ENCODE measurements at places on chromosomes 12 and 14.

DNA sequence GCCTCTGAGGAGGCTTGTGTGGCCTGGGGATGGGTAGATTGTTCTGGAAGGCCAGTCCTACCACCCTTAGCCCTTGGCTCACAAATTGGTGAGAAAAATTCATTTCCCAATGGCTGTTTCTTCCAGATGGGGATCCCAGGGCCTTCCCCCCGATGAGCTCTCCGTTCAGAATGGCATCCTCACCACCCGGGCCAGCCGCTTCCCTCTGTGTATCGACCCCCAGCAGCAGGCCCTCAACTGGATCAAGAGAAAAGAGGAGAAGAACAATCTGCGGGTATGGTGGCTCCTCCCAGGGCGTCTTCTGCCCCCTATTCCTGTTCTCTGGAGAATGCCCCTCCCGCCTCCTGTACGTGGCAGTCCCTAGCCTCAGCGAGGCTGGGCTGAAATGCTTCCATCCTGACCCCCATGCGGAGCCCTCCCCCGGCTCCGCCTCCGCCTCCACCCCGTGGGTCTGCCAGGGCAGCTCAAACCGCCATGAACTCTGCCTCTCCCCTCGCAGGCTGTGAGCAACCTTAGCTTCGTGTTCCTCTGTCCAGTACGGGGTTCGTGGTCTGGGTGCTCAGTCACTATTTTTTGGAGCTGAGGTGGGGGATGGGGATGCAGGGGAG lies 57.8 kb downstream of the CCDC92 start:
- no peak for DNase-seq

DNA sequence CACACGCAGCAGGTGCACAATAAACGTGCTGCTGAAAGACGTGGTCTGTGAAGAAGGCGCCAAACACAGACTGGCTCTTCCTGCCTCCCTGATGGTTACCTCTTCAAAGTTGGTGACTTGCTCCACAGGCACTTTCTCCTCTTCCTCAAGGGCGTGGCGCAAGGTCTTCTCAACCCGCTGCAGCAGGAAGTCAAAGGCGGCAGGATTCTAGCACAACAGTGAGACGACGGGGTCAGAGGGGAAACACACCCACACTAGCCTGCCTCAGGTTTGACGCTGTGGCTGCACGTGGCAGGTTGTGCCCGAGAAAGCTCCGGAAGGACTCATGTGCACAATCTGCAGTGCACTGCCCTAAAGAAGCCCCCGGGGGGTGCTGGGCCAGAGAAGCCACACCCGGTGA lies 15.0 kb downstream of the POLE start:
- DNase-seq = no peak

DNA sequence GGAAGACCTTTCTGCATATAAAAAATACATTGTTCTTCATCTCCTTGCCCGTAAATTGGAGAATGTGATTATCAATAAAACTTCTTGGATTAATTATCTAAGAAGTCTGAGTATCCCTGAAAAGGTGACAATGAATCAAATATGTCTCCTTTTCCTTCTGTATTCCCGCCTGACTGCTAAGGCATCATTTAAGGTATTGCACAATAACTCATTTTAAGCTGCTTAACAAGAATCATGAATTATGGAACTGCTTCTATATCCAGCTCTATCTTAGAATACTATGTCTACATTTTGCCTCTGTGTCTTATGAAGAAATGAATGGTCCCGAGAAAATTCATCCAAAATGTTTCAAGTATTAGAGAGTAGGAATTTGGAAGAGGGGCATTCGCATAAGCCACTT lies 294.4 kb downstream of the SOX5 start:
- DNase-seq = no peak

DNA sequence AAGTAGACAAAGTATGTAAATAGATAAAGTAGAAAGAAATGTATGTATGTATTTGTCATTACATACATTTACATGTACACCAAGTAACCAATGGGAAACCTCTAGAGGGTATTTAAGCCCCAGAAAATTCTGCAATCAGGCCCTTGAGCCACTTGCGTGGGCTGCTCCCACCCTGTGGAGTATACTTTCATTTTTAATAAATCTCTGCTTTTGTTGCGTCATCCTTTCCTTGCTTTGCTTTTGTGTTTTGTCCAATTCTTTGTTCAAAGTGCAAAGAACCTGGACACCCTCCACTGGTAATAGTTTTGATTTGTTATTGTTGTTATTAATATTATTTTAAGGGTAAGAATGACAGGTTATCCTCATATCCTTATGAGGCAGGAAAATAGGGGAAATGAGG lies 21.8 kb downstream of the CAPS2 start:
- DNase-seq = no peak

DNA sequence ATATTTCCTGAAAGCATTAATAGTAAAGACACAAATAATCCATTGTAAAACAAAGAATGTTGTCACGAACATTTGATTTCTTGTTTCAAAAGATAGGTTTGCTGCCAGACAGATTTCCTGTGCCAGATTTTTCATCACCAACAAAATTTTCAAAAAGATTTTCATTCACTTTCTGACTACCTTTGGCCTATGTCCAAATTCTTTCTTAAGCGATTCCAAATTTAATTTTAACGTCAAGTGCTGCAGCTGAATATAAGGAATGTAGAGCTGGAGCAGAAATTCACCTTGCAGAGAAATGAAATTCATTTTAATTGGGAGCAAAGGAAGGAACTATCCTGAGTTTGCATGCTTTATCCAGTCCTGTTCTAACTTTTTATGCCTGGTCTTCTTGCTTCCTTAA lies 277.4 kb downstream of the CCER1 start:
- DNase-seq = no peak

DNA sequence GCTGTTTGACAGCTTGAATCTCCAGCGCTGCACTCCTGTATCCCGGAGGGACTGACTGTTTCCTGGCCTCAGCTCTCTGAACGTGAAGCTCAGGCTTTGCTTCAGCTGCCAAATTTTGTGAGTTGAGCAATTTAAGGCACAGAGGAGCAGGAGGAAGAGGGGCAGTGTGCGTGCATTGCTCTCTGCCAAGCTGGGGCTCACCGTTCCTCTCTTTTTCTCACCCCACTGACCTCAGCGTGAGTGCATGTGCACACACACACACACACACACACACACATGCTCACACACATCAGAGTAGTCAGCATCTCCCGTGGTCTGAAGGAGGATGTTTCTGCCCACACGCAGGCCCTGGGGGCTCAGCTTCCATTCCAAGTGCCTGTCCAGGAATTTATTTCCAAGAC lies 27.8 kb upstream of the BDKRB2 start:
- no peak for DNase-seq

DNA sequence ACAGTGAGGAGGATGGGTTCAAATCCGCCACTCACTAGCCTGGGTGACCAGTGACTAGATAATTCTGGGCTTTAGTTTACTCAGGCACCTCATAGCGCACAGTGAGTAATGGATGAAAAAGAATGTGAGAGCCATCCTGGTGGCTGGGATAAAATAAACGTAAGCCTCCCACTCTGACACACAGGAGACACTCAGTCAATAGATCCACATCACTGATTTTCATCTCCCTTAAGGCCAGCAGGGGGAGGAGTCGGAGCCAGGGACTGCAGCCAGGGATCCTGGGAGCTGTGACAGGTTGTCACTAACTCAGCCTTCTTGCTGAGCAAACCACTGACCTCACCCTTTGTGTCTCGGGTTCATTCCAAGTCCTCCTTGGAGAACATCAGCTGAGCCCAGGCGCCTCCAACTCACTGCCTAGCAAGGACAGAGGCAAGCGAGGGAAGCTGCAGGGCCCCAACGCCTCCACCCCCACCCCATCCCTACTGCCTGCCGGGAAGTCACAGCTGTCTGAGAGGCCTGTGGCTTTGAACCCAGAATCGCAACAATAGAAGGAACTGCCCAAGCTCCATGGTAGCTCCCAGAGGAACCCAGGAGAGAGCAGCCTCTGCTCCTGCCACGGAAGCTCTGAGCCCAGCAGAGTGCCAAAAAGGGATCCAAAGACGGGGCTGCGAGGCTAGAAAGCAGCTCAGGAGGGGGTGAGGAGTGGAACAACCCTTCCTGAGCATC lies 30.7 kb downstream of the PXN start:
- DNase-seq = no peak

DNA sequence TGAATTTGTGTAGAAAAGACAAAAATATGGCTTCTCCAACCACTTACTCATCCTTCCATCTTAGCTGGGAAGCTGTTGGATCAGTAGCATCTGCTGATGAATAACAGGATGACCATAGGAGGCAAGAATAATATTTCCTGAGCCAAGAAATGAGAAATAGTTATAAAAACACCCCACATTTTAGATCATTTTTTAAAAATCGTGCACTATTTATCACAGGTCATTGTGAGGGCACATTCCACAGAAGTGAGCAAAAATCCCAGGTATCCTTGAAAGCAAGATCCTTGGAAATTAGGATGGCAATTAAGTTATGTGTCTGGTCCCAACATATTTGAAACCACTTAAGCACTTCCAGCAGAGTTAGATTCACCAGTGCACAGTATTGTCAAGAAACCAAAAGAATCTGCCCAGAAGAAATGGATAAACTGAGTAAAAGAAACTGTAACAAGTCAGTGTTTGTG lies 8.4 kb downstream of the FAR2 start:
- DNase-seq = no peak

- DNase-seq = no peak
Measured at GRCh38 chr12:20476551-20476950, 108.2 kb downstream of the PDE3A start.

GRCh38 chr14:104266631-104267575 lies 128.5 kb downstream of the KIF26A start:
- DNase-seq = no peak

DNA sequence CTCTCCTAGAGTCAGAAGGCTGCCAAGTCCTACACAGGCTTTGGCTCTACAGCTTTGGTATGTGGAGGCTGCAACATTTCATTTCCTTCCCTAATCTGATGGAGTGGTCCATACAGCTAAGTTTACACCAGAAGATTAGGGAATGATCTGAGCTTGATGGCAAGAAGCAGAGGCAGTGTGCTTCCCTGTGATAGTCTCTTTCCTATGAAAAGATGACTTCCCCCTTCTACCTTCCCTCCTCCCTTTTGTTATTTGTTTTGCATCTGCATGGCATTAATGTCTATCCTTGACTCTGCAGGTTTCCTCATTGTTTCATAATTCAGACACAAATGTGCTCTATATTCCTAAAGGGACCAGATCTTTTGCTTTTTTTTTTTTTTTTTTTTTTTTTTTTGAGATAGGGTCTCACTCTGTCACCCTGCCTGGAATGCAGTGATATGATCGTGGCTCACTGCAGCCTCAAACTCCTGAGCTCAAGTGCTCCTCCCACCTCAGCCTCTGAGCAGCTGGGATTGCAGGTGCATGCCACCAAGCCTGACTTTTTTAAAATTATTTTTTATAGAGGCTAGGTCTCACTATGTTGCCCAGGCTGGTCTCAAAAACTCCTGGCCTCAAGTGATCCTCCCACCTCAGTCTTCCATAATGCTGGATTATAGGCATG lies 76.3 kb downstream of the GRIP1 start:
- no peak for DNase-seq

DNA sequence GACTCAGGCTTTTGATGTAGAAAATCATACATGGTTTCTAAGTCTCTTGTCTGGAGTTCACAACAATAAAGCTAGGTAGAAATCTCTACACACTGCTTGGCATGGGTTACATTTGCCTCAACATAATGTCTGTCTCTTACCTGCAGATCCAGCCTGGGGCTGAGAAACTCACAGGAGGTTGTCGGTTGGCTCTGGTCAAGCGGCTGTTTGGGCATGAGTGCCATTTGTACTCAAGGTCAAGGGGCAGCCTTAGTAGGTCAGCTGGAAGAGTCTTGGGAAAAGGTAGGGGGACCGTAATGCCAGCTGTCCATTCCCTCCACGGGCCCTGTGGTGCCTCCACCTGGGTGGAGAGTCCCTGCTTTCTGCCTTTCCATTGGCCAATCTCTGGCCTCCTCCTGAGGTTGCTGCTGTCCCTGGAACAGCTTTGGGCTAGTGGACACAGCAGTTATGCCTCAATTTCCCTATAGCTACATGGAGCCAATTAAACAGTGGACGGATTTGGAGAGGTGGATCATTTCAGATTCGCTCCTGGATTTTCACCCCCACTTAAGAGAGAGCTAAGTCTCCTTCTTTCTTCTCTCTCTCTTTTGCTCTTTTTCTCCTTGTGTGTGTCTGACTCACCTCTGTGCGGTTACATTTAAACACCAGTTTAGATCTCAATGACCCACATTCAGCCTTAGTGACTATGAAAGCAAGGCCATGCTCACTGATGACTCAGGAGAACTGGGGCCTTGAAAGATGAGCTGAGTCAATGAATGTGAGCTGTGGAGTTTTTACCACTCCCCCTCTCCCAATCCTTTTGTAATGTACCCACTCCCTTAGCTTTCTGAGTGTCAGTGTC lies 132.8 kb upstream of the HIF1A start:
- no peak for DNase-seq

GRCh38 chr12:111202237-111202915 lies 166.5 kb downstream of the PHETA1 start:
- DNase-seq = no peak

- no peak for DNase-seq
Measured at GRCh38 chr12:115323223-115323905, 639.4 kb upstream of the TBX3 start.

DNA sequence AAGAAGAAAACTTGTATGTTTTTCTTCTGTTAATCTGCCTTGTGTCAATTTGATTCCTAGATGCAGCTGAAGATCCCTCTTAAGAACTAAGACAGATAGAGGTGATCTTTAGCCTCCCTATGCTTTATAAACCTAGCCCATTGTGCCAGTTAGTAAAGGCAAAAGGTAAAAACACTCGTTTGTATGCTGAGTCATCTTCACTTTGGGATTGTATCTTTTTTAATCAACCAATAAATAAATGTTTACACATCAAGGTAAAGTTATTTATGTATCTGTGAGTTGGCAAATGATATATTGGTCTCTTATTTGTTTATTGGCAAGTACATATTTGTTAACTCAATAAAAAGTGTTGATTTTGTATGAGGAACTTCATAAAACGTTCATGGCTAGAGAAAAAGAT lies 165.9 kb upstream of the AMIGO2 start:
- DNase-seq = no peak

GRCh38 chr12:41932470-41932991 lies 212.1 kb downstream of the GXYLT1 start:
- DNase-seq = no peak

DNA sequence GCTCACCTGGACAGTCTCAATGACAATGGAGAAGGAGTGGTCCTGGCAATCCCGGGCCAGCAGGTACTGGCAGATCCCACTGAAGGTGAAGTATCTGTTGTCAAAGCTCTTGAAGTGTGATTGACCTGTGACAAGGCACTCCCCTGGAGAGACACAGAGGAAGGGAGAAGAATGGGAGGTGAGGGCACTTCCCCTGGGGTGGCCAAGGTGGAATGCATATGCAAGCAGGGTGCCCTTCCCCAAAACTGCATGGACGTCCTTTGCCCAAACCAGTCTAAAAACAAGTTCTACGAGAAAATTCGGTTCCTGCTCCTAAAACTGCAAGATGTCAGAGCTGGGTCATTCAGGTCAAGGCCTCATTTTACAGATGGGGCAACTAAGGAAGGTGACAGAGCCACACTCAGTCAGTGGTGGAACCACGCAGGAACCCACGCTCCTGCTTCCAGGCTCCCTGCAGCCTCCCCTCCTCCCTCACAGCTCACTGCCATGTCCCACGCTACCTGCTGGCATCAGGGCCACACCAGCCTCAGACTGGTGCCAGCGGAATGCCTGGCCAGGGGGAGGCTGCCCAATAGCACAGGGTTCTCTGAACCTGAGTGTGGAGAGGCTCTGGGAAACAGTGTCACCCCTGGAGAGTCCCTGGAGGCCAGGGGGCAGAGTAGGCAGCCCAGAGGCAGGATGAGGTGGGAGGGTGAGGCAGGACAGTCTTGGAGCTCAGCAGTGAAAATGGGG lies 59.2 kb downstream of the VWF start:
- DNase-seq = no peak

All from stimulated activated CD8-positive, alpha-beta memory T cell treated with anti-CD3 and anti-CD28 coated beads, Interleukin-15, amount 100 ng/mL, for 1 hour (primary cell).